ENCODE measurements at places on chromosomes 16 and 17.

- no peak for DNase-seq
These were observed 479.8 kb upstream of the CDH8 start for GRCh38 chr16:62516001-62516400.

DNA sequence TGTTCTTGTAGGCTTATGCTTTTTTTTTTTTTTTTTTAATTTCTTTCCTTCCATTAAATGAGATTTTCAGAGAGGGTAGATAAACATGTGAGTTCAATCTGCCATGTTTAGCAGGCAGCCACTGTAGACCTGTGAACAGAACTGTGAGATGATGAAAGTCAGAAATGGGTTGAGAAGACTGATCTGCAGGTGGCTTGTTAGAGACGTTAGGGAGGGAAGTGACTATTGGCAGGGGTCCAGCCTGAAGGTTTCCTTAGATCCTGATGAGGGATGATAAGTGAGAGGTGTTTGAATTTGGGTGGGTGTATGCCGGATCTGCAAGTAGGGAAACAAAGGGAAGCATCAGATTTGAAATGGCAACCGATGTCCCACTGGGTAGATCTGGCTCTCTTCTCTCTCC is 157.8 kb downstream of the HS3ST3B1 start:
- DNase-seq = no peak

GRCh38 chr17:12519956-12520594 is 145.6 kb upstream of the MYOCD start:
- DNase-seq = no peak

- DNase-seq = no peak
These were observed 51.8 kb downstream of the SKAP1 start for GRCh38 chr17:48378238-48378637.

DNA sequence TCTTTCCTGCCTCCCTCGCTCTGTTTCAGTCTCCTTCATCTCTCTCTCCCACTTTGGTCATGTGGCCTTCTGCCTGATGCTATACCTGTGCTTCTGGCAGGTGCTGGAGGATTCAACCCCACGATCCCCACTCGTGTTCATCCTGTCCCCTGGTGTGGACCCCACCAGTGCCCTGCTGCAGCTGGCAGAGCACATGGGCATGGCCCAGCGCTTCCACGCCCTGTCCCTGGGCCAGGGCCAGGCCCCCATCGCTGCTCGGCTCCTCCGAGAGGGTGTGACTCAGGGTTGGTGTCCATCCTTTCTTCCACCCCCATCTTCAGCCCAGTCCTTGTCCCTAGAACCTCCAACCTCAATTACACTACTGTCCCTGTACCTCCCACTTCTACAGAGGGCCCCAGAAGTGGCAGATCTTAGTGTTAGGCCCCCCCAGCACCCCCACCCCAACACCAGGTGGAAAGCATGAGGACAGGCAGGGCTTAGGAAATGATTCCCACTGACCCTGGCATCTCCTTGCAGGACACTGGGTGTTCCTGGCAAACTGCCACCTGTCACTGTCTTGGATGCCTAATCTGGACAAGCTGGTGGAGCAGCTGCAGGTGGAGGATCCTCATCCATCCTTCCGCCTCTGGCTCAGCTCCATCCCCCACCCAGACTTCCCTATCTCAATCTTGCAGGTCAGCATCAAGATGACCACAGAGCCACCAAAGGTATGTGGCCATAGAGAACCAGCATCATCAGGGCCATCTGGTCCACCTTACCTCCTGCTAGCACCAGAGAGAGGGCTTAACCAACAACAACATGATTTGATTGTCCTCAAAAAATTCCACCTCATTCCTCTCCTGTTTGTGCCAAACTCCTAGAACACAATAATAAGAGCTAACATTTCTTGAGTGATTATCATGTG is 9.7 kb upstream of the KDM6B start:
- DNase-seq = no peak

GRCh38 chr16:58286769-58287433 is 7.9 kb downstream of the PRSS54 start:
- DNase-seq = no peak

GRCh38 chr17:75269844-75270217 is 1.2 kb downstream of the MIF4GD start:
- DNase-seq = peak; percentile 25

GRCh38 chr17:9273428-9274391 is 252.4 kb downstream of the NTN1 start:
- DNase-seq = peak; percentile 64

GRCh38 chr16:24129412-24129918 is 126.7 kb upstream of the CACNG3 start:
- no peak for DNase-seq

DNA sequence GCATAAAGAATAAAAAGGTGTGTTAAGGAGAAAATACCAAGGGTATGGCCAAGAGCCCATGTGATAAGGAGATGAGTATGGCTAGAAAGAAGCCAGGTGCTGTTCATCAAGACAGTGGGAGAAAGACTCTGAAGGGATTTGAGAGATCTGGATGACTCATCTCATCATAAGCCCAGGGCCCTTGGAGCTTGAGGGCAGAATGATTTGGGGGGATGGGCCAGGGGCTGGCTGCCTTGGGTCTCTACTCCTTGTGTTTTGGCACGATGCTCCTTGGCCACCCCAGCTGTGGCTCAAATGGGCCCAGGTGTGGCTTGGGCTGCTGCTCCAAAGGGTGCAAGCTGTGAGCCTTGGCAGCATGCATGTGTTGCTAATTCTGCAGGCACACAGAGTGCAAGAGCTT is 14.5 kb upstream of the TNFRSF13B start:
- DNase-seq = no peak

GRCh38 chr17:36750316-36750885 is 149.0 kb downstream of the MRM1 start:
- DNase-seq = no peak

GRCh38 chr17:57745242-57745641 is at the start of gene CCDC182:
Gene CCDC182, minus strand, starts transcription at chr17:57745299. Its CDS starts 27 bp downstream, at chr17:57745272.
- DNase-seq = no peak

DNA sequence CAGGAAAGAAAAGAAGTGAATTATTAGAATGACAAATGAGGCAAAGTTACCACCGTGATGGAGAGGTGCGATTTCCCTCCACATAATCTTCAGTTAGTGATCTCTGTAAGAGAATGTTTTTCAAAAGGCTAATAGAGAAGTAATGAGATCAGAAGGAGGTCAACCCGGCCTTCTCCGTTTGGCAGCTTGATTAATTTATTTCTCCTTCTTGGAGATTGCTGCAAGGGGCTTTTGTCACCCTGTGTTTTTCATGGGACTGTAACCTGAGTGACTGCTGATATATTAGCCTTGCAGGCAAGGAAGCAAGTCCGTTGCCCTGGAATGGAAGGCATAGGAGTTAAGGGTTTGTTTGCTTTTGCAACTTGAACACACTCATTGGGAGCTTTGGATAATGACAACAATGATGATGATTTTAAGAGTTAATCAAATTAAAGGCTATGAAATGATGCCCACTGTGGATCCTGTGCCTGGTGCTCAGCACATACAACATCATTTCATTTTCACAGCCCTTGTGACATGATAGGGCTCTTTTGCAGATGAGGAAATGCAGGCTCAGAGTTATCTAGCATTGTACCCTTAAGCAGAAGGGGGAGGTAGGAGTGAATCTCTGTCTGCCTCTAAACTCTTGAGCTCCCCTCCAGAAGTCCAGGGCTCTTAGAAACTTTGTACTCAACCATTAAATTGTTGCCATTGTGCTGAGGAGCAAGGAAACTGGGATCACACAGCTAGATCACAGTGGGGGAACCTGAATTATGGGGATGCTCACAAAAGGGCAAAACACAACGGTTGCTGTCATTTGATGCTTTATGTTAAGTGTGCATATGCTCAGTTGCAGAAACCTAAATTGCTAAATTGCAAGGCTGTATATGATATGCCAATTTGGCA is 226.3 kb downstream of the WWOX start:
- DNase-seq = no peak

- no peak for DNase-seq
These were observed 1418.8 kb downstream of the CDH11 start for GRCh38 chr16:63702981-63703590.

GRCh38 chr17:47718634-47719405 is 14.2 kb upstream of the TBX21 start:
- no peak for DNase-seq

DNA sequence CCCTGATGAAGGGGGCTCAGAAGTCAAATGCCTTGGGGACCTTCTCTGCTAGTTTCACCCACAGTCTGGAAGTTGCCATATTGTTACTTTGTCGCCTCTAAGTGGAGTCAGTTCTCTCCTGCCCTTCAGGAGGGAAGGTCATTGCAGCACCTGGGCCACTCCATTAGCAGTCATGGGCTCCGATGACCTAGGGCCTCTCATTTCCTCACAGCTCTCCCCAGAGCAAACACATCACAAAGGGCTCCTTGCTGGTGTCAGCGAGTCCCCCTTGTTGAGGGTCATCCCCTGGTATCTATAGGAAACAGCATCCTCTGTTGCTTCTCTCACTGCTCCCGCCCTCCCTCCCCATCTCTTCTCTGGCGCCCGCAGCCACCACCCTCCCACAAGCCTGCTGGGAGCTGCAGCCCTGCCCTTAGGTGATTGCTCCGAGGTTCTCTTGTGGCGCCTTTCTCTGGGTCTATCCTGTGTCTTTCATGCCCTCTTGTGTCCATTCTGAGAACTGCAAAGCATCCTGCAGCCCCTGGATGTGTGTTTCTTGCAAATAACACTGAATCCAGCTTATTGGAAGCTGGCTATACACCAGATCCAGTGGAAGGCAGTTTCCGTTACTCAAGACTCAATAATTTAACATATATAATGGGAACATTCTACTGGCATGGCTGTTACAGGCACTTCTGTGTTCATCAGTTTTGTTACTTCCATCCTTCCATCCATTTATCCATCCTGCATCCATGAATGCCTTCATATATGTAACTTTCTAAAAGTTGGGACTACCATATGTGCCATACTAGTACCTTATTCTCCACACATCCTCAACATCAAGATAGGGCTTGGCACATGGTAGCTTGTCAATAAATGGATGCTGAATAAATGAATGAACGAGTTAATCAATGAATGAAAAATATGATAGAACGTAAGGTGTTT is 21.2 kb downstream of the PDILT start:
- peak; percentile 63 for DNase-seq

- no peak for DNase-seq
These were observed 99.9 kb upstream of the CORO6 start for GRCh38 chr17:29722411-29723198.

- DNase-seq = no peak
These were observed 621 bp downstream of the KCNJ2 start for GRCh38 chr17:70169709-70170597.

- DNase-seq = peak; percentile 20
These were observed 1.5 kb upstream of the TTYH2 start for GRCh38 chr17:74211912-74212208.

- DNase-seq = no peak
These were observed 28.8 kb downstream of the GINS3 start for GRCh38 chr16:58421059-58421458.

- no peak for DNase-seq
These were observed 224.7 kb upstream of the NLRP1 start for GRCh38 chr17:5809056-5809455.

DNA sequence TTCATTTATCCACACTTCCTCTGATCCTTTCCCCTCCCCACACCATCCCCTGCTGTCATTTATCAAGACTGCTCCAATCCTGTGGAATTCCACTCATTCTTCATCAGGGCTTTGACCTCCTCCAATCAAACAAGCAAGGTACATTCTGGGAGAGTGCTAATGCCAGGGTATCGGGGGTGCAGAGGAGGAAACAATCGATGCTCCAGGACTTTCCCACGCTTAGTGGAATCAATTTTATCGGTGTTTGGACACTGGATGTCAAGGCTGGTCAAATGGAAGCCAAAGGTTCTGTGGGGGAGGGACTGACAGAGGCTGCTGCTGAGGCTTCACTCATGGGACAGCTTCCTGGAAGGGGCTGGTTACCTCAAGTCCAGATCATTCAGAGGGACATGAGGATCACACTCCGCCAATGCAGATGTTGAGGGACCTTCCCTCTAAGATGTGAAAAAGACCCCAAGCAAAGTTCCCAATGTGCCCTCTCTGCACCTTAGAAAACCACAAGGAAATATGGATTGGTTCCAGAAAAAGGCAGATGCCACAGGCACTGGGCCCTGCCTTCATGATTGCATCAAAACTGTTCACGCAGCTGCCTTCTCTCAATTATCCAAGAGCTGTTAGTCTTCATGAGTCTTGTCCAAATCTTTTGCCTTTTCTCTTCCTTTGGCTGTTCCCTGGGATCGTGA is 44.7 kb upstream of the SOX9 start:
- DNase-seq = no peak

DNA sequence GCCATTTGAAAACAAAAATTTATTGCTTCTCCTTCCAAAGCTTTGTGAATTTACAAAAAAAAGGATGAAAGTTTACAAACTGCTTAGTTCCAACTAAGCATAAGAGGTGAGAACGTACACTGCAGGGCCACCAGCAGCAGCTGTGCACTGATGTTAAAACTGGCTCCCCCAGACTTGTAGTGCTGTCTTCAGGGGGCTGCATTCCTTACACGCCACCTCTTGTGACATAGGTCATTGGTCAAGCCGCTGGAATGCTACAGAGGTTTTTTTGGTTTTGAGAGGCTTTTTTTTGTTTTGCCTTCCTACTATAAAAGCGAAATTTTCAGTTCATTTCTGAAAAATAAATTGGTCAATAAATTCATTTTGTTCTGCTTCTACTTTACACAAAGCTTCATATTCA is 6.9 kb downstream of the IFT20 start:
- DNase-seq = no peak

GRCh38 chr16:17258848-17259713 is 211.7 kb downstream of the XYLT1 start:
- no peak for DNase-seq

- DNase-seq = no peak
These were observed 77.0 kb downstream of the CACNG1 start for GRCh38 chr17:67121316-67121891.

- DNase-seq = peak; percentile 74
These were observed 24.4 kb downstream of the SREBF1 start for GRCh38 chr17:17812211-17813054.

DNA sequence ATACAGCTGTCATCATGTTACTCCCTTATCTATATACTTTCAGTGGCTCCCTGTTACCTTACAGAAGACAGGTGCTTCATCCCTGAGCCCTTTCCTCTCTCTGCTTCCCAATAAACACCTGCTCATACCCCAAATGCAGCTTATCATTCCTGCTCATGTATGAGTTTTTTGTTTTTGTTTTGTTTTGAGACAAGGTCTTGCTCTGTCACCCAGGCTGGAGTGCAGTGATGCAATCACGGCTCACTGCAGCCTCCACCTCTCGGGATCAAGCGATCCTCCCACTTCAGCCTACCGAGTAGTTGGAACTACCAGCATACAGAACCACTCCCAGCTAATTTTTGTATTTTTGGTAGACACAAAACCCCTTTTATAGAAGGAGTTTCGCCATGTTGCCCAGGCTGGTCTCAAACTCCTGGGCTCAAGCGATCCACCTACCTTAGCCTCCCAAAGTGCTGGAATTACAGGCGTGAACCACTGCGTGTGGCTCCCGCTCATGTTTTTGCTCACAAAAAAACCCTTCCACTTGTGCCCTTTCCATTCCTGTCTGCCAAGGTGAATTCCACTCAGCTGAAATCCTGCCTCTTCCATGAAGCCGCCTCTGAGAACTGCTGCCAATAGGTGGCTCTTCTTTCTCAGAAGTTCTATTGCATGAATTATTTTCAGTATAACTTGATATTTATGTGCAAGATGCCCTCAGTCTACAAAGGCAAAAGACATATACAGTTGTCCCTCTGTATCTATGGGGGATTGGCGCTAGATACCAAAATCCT is 7.9 kb upstream of the RNF157 start:
- no peak for DNase-seq
